ENCODE measurements at places on chromosomes 12 and 14.

DNA sequence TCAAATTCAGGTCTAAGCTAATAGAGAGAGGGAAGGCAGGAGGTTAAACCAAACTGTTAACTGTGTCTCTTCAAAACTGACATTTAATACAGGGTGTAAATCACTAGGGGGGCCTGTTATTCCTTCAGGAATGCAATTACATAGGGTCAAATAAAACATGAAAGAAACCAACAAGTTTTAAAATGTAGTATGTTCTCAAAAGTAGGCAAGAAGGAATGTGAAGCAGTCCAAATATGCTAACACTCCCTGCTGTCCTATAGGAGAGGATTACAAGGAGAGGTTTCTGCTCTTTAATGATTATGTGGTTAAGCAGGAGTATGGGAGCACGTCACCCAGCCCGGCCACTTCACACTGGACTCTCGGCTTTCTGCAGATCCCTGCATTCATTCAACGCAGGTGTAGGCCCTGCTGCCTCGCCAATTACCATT is 42.5 kb upstream of the BMP4 start:
- no peak for DNase-seq

DNA sequence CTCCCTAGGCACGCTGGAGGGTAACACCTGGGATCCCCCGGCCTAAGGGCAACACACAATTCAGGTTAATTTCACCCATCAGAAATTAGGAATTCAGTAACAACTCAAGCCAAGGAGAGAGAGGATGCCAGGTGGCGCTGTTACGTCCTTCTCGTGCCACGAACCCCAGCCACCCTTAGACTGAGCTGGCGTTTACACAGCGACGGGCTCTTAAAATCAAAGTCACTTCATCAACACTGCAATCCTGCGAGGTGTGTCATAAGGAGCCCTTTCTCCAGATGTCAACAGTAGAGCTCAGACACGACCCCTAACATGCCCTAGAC is 110.6 kb upstream of the TMEM132D start:
- no peak for DNase-seq

DNA sequence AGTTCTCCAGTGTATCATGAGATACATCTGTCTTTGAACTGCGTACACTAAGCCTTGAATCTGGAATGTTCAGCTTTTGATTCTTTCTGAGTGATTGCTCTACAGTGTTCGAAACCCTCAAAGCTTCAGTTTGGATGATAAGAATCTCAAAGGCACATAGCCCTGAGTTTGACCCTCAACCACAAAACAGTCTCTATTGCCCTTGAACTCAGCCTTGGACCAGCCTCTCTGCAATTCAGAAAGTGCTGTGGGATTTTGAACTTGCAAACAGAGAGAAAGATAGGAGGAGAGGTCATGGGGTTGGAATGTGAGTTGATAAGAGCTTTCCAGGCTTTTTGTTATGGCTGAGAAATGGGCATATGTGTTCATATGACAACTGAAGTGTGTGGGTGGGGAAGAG is 100.3 kb downstream of the MYRFL start:
- no peak for DNase-seq

- DNase-seq: no peak
Observed at GRCh38 chr14:94966868-94967267, 190.5 kb downstream of the DICER1 start.

DNA sequence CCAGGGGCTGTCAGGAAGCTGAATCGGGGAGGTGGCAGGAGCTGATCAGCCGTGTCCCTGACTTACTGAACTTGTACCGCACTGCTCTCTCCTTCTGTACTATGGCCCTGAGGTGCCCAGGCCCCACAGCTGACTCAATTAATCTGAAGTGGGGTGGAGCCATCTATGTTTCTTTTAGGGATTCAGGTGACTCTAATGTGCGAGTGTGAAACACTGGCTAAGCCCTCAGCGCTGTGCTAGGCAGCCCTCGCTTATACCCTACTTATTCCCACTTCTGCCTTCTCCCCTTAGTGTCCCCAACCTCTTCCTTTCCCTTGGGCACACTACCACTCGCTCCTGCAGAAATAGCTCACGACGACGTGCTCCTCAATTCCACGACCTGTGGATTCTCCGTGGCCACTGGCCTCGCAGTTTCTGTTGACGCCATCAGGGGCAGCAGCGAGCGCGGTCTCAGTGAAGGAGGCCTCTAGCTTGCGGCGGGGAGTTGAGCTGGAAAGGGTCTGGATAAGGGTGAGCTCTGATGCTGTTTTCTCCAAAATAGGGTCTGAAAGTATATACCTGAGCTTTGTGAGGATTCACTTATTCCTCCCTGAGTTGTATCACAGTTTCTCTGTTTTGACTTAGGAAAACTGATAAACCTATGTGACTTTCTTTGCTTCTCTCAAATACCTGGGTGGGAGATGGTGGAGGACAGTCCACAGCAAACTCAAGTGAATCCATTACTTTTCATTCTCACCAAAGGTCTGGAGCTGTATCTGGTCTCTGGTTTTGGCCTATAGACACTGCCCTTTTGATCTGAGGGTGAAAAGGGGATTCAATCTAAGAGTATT is 167.6 kb downstream of the SLC41A2 start:
- no peak for DNase-seq

DNA sequence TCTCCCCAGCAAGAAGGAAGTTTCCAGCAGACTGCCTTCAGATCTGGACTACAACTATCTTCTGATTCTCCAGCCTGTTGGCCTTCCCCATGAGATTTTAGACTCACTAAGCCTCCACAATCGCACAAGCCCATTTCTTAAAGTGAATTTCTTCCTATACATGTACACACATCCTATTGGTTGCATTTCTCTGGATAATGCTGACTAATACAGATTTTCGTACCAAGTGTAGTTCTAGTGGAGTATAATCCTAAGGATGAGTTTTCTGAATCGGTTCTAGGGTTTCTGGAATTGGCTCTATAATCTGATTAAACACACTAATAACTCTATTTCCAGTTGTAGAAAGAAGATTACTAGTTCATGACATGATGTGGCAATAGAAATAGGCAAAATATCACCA is 53.3 kb downstream of the C12orf50 start:
- DNase-seq: no peak

DNA sequence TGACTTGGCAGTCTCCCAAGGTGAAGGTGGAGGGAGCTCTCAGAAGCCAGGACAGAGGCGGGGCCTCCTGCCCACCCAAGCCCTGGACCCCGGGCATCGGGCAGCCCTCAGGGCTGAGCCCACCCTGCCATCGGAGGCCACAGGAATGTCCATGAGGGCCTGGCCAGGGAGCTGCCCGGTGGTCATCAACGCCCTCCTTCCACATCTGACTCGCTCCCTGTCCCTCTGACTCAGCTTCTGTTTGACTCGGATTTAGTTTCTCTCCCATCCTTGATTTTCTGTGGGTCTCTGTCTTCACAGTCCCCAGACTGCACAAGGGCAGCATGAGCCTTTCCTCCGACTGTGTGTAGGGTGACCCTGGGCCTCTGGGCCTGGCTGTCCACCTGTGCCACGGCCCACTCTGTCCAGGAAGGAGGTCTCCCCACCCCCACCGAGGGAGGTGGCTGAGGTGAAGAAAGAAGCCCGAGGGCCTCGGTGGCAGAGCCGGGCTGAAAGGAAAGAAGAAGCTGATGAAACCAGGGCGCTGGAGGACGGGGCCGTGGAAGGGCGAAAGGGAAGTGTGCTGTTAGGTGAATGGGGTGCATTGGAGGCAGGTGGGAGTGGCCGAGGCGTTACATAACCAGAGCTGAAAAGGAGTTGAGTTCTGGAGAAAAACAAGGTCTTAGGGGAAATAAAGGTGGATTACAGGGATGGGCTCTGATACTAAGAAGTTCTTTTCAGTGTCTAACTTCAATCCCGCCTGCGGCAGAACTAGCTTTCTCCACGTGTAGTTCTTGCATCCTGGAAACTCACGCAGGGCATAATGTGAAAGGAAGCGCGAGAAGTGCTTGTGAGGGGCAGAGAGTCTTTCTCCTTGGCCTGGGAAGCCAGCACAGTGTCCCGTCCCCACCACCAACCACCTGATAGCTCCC is 16.7 kb upstream of the TMEM106C start:
- DNase-seq: no peak

DNA sequence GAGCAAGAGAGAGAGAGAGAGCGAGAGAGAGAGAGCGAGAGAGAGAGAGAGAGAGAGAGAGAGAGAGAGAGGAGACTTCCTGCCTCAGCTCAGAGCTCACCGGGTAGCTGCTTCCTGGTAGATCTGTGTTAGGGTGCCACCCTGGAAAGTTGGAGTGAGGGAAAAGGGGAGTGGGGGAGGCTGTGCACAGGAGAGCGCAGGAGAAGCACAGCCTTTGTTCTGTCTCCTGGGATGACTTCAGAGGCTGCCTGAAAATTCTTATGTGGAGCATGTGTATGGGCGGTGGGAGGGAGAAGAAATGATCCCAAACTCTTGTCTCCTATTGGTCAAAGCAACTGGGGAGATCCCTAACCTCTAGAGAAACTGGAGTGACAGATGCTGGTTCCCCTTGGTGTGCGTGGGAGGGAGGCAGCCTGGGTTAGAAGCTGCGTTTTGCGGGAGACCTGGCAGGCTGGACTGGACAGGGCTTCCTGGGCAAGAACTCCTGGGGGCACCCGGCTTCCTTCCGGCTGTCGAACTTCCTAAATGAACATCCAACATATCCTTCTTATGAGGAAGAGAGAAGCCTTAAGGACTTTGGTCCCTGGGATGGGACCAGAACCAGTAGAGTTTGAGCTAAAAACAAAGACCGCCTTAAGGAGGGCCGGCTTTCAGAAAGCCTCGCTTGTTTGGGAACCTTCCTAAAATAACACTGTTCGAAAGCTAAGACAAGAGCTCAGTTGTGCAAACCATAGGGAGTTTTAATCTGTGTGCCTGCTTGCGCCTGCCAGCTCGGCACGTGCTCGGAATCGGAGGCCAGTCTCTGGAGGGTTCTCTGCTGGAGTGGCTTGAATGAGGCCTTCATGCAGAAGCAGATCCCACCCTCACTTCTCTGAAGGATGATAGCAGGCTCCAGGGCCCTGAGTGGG is 30.4 kb upstream of the BEGAIN start:
- no peak for DNase-seq

DNA sequence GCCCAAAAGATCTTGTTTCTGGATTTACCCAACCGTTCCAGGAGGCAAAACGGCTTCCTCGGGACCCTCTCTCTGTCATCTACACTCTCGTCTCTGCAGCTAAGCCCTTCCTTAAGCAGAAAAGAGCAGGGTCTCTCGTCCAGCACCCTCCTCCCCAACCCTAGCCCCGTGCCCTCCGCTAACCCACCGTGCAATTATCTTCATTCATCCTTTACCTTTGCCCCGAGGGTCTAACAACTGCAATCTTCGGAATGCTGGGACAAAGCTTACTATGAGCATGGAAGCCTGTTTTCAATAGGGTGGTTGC is 276 bp upstream of the BMAL2 start:
- DNase-seq: no peak

GRCh38 chr14:96905065-96905464 is 107.9 kb downstream of the VRK1 start:
- no peak for DNase-seq

GRCh38 chr14:96038558-96038919 is 623 bp upstream of the C14orf132 start:
- no peak for DNase-seq

DNA sequence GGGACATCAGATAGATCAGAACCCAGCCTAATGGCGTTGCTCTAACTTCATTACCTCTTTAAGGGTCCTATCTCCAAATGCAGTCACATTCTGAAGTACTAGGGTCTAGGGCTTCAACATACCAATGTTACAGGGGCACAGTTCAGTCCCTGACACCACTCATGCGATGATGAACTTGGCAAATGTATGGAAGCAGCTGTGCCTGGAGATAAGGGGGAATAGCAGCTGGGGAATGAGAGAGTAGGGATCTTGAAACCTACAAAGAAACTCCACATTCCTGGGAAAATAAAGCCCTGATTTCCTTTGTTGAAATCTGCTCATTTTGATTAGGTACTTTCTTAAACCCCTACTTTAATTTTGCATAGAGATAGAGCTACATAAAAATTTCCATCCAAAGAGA is 20.5 kb upstream of the TMCC3 start:
- no peak for DNase-seq

- no peak for DNase-seq
Observed at GRCh38 chr14:72683787-72684186, 210.1 kb downstream of the DPF3 start.

DNA sequence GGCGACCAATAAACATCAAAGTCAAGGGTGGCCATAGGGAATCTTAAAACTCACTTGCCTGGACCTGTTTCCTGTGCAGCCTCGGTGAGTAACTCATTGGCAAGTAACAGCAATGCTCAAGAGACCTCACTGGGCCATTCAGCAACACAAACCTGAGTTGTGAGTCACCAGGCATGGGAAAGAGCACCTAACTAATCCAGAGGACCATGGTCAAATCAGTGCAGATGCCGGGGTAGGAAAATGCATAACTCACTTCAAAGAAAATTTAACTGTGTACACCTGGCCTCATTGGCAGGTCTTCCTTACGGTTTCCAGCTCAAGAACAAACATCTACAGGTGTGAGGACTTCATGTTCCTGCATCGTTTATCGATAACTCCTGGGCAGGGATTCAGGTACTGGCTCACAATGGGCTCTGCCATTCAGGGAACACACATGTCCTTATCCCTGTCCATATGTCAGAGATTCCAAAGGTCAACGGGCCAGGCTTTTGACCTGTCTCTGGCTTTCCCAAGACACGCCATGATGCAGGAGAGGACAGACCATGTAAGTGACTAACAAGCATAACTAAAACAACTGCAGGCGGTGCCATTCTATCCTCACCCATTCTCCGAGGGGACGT is 211.8 kb downstream of the ANO2 start:
- DNase-seq: no peak

DNA sequence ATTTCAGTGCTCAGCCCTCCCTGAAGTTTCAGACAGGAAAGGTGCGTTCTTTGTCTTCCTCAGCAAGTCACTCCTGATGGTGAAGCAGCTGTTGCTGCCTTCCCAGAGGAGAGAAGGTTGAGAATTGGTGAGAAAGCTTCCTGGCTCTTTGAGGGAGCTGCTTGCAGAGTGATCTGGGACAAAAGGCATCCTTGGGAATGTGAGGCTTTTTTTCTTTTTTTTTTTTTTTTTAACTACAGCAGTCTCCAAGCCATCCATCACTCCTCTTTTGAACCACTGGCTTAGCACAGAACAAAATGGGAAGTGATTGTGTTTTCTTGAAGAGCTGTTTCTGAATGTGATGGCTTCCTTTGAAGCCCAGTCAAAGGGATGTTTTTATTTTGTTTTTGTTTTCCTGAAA is 120.4 kb upstream of the LRIG3 start:
- no peak for DNase-seq

- peak; percentile 27 for DNase-seq
Observed at GRCh38 chr14:69876221-69876847, 2.9 kb upstream of the SMOC1 start.

DNA sequence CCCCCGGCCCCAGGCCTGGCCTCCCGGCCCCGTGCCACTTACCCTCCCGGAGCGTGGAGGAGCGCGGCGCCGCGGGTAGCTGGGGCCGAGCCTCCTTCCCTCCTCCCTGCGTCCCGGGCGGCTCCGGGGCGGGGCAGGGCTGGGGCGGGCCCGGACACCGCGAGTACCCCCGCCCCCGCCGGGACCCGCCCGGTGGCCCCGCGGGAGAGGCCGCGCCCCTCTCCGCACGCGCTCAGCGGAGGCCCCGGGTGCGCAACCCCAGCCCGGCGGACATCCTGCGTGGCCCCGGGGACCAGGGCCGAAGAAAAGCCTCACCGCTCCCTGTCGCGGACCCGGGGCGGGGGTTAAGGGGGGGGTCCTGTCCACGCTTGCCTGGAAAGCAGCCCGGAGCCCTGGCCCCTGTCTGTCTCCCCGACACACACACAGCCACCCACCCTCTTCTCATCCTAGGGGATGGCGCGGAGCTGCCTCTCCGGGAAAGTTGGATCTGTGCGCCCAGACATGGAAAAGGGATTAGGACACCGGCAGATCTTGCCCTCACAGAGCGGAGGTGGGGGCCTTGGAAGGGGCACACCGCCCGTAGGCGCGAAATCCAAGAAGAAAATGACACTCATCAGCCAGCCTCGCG is at the start of gene SYNE3:
Gene SYNE3 (minus strand): TSS at position 97 of the 628 bp plus-strand sequence. CDS start 40,829 bp downstream, outside the sequence.
- no peak for DNase-seq

Data from NCI-H446 (cell line).